ENCODE measurements at places on chromosomes 6 and 20. TPM values are rescaled to one million over a fixed set of nuclear protein-coding genes. Genes with fewer than 3 reads are reported as not detected.

MYCT1 gene
- 148 TPM for total RNA-seq

PLG gene
- not detected for total RNA-seq

ARFGEF3 gene
- total RNA-seq = 8.2 TPM

HLA-DRB1 gene
- not detected for total RNA-seq

RFX6 gene
- total RNA-seq = not detected

HACE1 gene
- total RNA-seq = 14.0 TPM

GPR6 gene
- not detected for total RNA-seq

TBXT gene
- not detected for total RNA-seq

GPLD1 gene
- not detected for total RNA-seq

BANF2 gene
- not detected for total RNA-seq

SULF2 gene
- 64.6 TPM for total RNA-seq

SAPCD1 gene
- total RNA-seq = 0.78 TPM

BCKDHB gene
- 10.8 TPM for total RNA-seq

FANCE gene
- 8.9 TPM for total RNA-seq

ZNF391 gene
- 0.71 TPM for total RNA-seq

LTB gene
- total RNA-seq = 2.2 TPM

FAXC gene
- total RNA-seq = 0.07 TPM

NFATC2 gene
- 1.7 TPM for total RNA-seq

ESR1 gene
- 0.04 TPM for total RNA-seq

COX4I2 gene
- total RNA-seq = not detected

MAS1 gene
- not detected for total RNA-seq

TAGAP gene
- total RNA-seq = not detected

HLA-DMB gene
- not detected for total RNA-seq

SLC17A3 gene
- not detected for total RNA-seq

SLC24A3 gene
- not detected for total RNA-seq

Measured in pulmonary artery endothelial cell (primary cell).